Breast epithelium (tissue), 4 donors: ENCODE measurements at places on chromosomes 7 and 10.

DNA sequence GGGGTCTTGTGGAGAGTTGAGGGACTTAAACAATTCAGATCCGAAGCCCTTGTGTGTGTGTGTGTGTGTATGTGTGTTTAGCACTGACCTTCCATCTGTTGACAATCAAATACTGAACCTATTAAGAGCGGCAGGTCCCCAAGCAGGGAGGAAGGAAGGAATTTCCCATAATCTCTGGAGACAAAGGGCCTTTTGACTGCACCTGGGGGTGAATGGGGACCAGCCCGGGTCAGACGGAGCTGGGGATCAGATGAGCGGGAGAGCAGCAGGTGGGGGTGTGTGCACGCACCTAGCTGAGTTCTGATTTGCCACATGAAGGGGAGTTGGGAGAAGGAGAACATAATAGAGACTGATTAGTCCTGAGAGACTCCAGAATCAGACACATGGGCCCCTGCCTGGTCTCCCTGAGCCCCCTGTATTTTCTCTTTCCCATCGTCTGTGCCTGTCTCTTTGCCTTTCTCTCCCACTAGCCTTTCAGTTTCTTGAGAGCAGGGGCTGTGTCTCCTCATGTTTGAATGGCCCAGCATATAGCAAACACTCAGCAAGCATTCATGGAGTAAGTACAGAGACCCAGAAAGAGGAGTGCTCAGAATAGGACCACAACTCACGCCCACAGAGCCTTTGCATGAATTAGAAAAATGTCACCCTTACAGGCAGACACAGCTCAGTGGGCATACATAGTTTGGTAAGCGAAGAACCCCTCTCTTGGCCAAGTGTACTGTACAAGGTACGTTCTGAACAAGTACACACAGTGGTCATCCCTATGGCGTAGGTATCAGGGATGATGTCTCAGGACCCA lies 288.3 kb upstream of the HABP2 start:
- DNase-seq, result no peak

- no peak for DNase-seq
Measured at GRCh38 chr10:71848325-71849275, 2.5 kb downstream of the PSAP start.

DNA sequence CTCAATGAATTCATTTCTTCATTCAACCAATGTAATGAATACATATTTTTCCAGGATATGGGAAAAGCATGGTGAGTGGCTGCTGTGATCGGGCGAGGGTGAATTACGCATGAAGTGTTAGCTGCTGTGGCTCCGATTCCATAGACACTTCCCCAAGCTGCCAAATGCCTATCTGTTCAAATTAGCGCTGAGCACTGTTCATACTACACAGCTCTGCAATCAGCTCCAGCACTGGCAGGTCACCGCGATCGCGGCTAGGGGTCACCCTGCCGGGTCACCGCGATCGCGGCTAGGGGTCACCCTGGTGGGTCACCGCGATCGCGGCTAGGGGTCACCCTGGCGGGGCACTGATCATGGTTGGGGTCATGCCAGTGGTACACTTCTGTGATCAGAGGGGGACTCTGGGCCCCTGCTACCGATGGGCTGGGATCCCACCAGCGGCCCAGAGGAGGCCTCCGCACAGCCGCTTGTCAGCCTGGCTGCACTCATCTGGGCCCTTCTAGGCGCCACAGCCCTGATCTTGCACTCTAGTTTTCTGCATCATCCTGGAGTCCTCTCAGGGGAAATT lies 49.3 kb downstream of the JAKMIP3 start:
- no peak for DNase-seq

DNA sequence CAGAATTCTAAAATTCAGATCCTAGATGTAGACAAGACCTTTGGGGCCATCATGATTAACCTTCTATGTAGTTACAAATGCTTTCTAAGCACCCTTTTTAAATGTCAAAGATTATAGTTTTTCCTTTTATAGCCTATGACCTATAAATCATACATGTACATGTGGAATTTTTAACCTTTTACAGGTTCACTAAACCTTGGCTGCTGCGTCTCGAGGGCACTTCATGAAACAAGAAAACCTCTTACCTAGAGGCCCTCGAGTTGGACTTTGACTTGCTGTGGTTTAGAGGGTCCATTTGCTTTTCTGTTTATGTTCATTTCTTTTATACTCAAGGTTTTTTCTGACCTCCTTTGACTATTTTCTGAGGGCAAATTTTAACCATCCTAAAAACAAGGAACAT lies 302.2 kb downstream of the CSTF2T start:
- DNase-seq, result no peak

DNA sequence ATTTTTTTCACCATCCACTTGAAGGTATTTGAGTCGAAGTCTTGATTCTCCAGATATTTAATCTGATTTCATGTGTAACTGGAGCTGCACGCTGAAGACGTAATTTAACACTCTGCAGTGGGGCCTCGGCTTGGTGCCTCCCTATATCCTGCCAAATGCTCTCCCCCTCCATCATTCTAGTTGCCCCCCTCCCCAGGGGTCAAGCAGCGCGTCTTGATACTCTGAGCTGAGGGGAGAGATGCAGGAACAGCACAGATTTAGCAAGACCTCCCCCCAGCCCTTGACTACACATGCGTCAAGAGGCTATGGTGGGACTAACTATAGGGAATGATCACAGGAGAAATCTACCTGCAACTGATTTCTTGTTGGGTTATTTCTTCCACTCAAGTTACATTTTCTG lies 85.8 kb downstream of the PRPF18 start:
- DNase-seq, result no peak
